ENCODE measurements at places on chromosomes 2 and 18.

- no peak for DNase-seq
Observed at GRCh38 chr2:227848586-227848985, 22.8 kb upstream of the DAW1 start.

- DNase-seq, result no peak
Observed at GRCh38 chr2:196990788-196991461, 64.4 kb upstream of the PGAP1 start.

- no peak for DNase-seq
Observed at GRCh38 chr18:61199171-61199848, 133.9 kb upstream of the CDH20 start.

GRCh38 chr2:224849264-224849663 is 133.1 kb upstream of the CCDC195 start:
- no peak for DNase-seq

- no peak for DNase-seq
Observed at GRCh38 chr2:228535396-228535795, 353.9 kb upstream of the SPHKAP start.

DNA sequence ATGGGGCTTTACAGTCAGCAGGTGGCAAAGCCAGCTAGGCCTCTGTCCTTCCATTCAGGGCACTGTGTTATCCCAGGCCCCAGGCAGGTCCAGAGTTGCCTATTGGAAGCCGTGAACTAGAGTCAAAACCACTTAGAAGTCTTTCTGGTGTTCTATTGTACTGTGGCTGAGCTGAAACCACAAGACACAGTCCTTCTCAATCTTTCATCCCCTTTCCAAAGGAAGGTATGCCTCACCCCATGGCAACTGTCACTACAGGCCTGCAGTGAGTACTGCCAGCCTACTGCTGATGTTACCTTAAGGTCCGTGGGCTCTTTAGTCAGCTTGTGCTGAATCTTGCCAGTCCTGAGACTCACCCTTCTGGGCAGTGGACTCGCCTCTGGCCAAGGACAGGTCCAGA is 181.6 kb downstream of the GULP1 start:
- no peak for DNase-seq

DNA sequence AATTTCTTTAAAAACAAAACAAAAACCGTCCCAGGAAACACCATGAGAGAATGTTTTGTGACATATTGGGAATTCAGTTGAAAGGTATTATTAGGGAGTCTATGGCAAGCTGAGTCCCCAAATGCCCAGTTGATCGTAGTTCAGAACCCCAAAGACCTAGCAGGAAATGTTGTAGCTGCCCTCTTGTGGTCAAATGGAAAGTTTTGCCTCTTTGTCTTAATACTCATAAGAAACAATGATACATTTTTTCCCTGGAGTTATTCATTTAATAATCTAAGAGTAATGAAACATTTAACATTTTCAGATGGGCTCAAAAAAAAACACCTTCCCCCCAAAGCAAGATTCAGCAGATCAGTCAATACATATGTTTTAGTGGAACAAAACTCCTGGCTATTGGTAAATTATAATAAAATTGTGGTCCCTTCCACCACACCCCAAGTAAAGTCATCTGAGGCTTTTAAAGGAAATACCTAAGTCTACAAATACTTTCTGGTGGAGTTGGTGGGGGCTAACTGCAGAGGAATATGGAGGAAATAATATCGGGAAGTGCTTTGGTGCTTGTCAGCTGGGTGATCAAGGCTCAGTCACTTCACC is 37.8 kb upstream of the EFEMP1 start:
- DNase-seq, result no peak

DNA sequence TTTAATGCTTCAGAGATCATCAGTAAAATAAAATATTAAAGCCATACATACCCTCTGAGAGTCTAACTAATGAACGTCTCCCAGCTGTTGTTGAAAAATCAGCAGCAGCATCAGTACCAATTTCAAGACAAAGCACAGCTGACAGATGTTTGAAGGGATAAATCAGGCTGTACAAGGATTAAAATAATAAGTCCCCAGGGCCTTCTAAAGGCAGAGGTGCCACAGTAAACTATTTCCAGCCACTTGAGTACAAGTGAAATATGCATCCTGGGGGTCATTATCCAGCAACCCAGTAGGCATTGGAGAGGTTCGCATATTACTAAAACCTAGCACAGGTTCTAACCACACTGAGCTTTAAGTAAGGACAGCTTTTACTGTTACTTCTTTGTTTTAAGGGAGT is 76.9 kb downstream of the NXPH2 start:
- DNase-seq, result no peak

- DNase-seq, result no peak
Observed at GRCh38 chr18:63545000-63545399, 2.8 kb downstream of the SERPINB12 start.

DNA sequence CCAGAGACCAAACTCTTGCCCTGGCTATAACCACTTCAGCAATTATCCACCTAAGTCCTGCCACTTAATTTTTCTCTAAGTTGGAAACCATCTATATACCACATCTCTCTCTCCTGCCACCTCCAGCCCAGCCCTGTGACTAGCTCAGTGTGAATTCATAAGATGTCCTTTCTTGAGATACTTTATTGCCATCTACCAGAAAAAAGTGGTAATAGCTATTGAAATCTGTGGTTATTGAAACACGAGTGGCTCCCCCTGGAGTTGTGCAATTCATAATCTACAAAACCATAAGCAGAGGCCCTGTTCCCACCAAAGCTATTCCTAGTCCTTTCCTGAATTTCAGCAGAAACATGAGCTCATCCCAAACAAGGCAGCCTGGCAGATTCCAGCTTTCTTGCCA is 324.0 kb downstream of the TXNL1 start:
- no peak for DNase-seq

- DNase-seq, result no peak
Observed at GRCh38 chr2:46550686-46551404, 71.5 kb downstream of the TMEM247 start.

GRCh38 chr2:240585101-240585500 is 1.4 kb upstream of the CAPN10 start:
- no peak for DNase-seq

DNA sequence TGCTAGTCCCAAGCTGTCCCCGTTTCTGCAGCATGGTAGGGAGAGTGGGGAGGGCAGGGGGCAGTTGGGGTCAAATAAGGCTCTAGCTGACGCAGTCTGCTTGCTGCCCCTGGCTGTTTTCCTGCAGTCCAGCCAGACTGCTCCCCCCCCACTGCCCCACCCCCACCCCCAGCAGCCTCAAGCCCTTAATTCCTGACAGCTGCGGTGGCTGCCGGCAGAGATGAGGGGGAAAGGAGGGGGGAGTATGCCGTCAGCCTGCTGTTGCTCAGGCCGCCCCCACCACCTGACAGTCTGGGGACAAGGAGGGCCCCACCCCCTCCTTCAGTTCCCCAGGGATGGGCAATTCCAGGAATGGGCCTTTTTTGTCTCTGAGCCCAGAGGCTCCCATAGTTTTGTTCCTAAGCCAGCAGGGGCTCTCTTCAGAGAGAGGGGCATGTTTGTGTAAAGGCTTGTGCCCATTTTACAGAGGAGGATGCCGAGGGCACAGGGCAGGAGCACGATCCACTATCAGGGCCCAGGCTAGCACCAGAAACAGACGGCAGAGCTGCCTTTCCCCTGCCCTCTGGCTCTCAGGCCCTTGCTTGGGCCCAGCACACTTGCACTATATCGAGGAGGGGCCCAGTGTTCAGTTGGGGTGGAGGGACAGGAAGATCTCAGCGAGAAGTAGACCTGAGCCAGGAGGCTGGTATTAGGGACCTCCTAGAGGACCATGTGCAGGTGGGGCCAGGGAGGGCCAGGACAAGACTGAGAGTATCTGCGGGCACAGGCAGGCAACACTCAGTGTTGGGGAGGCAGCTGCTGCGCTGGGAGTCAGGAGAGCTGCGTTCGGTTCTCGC is 1.5 kb upstream of the WNT10A start:
- DNase-seq, result no peak

DNA sequence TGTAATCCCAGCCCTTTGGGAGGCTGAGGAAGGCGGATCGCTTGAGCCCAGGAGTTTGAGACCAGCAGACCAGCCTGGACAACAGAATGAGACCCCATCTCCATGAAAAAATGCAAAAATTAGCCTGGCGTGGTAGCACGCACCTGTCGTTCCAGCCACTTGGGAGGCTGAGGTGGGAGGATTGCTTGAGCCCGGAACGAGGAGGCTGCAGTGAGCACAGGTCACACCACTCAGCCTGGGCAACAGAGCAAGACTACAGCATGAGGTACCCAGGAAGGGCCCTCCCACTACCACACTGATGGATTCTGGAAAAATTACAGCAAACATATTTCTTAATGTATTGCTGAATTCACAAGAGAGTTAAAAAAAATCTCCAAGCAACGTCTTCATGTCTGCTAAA is 56.3 kb upstream of the HPCAL1 start:
- DNase-seq, result no peak

GRCh38 chr2:124542932-124543640 is 518.0 kb downstream of the CNTNAP5 start:
- no peak for DNase-seq

DNA sequence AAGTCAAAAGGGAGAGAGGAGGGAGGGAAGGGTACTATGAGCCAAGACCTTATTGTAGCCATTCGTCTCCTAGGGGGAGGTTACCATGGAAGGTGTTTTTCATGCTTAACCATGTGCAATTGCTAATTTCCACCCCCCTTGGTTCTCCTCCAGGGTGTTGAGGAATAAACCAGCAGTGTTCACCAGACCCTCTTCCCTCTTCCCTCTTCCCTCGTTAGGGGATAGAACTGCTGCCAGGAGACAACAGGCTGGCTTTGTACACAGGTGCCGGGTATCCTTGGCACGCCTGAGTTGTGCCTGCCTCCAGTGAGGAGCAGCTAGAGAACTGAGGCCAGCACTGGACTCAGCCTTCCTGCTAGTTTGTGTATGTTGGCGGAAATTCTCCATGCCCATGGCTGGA is 41.1 kb upstream of the ARL5A start:
- no peak for DNase-seq

- DNase-seq, result no peak
Observed at GRCh38 chr2:200761266-200761665, 50.4 kb upstream of the BZW1 start.

Measured in T-helper 1 cell (primary cell).